ENCODE measurements at places on chromosomes 6 and 20. TPM values are rescaled to one million over a fixed set of nuclear protein-coding genes. Genes with fewer than 3 reads are reported as not detected.

Gene CRISP3
- not detected for total RNA-seq

Gene CTCFL
- total RNA-seq: not detected

Gene SCUBE3
- total RNA-seq: 29.5 TPM

Gene BPI
- not detected for total RNA-seq

Gene PLCB4
- total RNA-seq: 38.0 TPM

Gene TOX2
- 47.0 TPM for total RNA-seq

Gene BCAS1
- not detected for total RNA-seq

Measured in ascending aorta (tissue), 2 donors.